Stimulated activated CD4-positive, alpha-beta T cell treated with anti-CD3 and anti-CD28 coated beads, Interleukin-2, amount 100 ng/mL, for 48 hours (primary cell): ENCODE measurements at places on chromosomes 6 and 20.

DNA sequence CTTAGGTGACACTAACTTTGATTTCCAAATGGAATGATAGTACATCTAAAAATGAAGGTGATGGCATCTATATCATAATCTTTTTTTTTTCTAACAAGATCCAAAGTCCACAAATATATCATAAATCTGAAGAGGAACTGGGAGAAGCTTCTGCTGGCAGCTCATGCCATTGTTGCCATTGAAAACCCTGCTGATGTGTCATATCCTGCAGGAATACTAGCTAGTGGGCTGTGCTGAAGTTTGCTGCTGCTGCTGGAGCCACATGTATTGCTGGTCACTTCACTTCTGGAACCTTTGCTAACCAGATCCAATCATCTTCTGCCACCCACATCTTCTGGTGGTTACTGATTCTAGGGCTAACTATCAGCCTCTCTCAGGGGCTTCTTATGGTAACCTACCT is 27.4 kb upstream of the KHDC1 start:
- DNase-seq: no peak

- DNase-seq: no peak
Measured at GRCh38 chr6:33488339-33488738, 34.0 kb downstream of the ZBTB9 start.

DNA sequence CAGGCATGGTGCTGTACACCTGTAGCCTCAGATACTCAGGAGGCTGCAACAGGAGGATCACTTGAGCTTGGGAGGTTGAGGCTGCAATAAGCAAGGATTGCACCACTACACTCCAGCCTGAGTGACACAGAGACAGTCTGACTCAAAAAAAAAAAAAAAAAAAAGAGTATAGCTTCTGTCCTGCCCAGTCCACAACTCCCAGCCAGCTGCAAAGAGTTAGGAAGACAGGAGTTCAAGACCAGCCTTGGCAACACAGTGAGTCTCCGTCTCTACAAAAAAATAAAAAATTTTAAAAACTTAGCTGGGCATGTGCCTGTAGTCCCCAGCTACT is 28.3 kb upstream of the TLDC2 start:
- DNase-seq: no peak

GRCh38 chr6:139175389-139175948 is 40.6 kb downstream of the HECA start:
- DNase-seq: no peak

DNA sequence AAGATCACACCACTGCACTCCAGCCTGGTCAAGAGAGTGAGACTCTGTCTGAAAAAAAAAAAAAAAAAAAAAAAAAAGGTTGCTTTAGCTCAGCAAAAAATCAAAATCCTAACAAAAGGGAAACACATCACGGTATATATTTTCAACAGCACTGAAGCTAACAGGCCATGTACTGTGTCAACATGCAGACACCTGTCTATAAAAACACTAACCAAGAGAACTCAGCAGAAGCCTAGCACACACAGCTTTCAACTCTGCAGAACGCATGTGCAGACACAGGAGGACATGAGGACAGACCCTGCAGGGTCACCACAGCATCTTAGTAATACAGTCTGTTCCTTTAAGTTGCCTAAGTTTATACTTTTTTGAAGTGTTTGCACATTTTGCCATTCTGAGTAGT is 13.5 kb downstream of the NINL start:
- DNase-seq: no peak

DNA sequence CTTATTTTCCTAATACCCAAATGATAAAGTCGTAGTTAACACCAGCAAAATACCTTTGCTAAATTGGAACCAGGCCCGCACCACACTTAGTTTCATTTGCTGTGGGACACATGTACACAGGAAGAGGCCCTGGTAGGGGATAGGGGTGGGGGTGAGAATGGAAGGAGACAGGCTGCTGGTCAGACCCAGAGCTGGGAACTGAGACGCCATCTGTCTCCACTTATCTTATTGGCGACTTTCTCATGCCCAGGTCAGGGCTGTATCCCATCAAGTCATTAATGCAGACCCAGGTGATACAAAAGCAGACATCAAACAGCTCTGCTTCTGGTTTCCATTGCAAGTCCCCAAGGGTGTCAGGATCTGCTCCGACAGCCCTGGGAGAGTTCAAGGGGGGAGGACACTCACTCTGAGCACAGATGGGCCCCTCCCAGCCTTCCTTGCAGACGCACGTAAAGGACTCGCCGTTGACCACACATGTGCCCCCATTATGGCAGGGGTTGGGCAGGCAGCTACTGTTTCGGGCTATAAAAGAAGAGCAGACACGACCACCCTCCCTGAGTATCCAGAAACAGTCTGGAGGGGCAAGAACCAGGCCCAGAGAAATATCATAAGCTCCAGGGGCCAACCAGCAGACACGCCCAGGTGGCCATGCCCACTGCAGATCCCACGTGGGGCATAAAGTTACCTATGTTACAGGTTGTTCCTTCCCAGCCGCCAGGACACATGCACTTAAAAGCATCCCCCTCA is 29.2 kb downstream of the JAG1 start:
- no peak for DNase-seq

DNA sequence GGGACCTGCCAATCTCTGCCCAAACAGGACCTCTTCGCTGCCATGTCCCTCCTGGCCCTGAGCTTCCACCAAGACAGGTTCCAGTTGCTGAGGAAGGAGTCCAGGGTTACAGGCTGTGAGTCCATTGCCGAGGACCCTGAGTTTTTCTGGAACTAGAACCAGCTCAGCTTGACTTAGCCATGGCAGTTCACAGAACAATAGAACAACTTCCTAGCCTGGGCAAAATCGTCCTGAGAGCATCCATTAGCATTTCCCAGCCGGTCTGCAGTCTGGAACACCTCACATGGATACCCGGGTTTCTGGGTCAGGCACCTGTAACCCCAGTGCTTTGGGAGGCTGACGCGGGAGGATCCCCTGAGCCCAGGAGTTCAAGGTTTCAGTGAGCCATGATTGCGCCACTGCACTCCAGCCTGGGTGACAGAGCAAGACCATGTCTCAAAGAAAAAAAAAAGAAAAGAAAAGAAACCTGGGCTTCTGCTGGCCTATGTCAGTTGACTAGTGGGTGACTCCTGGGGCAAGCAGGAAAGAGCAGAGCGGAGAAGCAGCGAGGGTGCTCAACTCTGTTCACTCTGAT is 90.3 kb downstream of the TCP11 start:
- no peak for DNase-seq

DNA sequence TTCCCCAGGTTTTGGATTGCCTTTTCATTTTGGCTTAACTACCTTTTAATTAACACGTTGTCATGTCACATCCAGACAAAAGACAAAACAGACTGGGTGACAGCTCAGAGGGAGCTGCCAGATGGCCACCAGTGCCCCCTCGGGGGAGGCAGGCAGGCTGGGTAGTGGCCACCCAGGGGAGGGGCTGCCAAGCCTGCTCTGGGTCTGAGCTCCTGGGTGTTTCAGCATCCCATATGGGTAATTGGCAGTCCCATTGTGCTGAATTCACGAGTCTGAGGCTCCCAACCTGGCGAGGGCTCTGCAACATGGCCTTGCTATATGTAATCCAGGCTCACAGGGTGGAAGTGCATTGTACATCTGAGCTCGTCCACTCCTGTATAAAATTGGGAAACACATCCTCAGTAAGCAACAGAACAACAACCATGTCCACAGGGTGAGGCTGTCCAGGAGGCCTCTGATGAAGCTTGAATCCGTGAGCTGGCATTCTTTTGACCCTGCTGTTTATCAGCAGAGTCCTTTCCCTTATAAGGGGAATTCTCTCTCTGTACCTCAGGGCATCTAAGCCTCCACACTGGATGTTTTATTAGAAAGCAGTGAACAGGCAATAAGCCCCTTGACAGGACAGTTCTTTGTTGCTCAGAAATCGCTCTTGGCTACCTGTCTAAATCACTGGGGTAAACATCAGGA is 111.7 kb upstream of the SLC22A23 start:
- no peak for DNase-seq

DNA sequence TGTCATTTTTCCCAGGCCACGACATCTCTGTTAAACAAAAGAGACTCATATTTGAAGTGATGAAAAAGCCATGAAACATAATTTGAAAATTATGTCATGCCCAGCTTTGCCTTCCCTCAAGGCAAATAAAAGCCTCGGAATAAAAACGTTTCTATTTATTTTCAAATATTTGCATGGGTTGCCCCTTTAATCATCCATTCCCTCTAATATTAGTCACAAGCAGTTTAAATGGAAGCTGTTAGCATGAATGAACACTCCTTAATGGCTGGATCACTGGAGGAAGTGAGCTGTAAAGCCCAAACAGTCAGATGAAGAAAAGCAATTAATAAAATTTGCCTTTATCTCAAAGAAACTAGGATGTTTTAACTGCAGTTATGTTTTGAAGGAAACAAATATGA is 69.3 kb upstream of the STMND1 start:
- DNase-seq: no peak

DNA sequence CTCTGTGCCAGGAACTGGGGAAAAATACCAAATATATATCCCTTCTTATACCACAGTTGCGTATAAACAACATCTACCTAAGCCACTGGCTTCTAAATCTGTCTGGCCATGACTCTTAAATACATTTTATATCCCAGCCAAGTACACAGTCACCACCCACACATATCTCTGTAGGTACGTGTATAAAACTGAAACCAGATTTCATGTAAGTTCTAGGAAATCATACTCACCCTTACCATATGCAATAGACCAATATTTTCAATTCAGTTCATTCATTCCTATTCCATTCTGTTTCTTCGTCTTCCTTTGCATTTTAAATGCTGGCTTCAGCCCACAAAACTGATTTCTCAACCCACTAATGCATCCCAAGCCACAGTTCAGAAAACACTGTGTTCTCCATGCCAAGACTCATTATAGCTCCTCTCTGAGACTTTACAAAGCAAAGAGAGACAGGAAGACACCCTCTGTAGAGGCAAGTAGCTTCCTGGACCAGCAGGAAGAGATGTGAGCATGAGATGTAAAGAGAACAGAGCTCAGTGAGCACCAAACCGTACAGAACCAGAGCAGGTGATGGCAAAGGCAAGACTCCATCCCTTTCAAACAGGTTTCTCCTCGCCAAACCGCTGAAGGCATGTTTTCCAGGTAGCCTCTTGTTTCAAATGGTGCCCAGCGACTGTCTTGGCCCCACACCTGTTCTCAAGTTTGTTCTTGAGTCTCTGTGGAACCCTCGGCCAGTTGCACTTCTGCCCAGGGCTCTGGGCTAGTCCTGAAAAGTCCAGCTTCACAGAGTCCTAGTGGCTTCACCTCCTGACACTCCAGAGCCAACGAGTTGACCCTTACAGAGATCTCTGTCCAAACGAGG is 18.7 kb downstream of the FAM50B start:
- no peak for DNase-seq

DNA sequence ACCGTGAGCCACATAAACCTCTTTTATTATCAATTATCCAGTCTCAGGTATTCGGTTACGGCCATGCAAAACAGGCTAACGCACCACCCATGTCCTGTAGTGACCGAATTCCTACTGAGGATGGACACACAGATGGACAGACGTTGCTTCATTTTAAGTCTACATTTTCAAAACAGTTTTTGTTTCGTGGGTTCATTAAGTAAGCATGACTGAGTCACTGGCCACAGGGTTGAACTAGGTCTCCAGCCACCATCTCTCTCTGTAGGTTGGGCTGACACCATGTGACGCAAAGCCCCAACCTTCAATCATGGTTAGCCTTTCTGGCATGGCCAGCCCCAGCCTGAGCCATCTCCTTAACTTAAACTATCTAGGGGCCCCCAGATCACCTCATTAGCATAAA is 110.0 kb upstream of the SLC22A23 start:
- DNase-seq: no peak

DNA sequence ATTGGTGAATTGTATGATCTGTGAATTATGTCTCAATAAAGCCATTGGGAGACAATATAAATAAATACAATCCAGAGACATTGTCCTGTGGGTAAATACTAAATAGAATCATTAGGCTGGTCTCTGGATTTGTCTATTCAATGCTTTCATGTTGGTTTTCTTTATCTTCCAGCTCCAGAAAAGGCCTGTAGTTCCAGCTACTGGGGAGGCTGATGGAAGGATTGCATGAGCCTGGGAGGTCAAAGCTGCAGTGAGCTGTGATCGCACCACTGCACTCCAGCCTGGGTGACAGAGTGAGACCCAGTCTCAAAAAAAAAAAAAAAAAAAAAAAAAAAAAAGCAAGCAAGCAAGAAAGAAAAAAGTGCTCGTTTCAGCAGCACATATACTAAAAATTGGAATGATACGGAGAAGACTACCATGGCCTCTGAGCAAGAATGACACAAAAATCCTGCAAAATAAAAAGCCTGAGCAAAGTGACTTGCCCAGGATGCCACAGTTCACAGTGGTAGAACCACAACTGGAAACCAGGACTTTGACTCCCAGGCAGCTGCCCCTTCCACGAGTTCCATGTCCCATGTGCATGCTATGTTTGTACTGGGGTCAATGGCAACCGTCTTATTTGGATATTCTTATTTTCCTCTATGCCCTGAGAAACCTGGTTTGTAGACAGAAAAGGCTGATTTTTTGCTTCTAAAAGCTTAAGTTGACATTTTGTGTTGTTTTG is 33.6 kb upstream of the GMPR start:
- DNase-seq: no peak

- no peak for DNase-seq
Measured at GRCh38 chr6:46867411-46867810, 54.3 kb downstream of the ADGRF5 start.

- no peak for DNase-seq
Measured at GRCh38 chr6:21504790-21505189, 88.8 kb upstream of the SOX4 start.

DNA sequence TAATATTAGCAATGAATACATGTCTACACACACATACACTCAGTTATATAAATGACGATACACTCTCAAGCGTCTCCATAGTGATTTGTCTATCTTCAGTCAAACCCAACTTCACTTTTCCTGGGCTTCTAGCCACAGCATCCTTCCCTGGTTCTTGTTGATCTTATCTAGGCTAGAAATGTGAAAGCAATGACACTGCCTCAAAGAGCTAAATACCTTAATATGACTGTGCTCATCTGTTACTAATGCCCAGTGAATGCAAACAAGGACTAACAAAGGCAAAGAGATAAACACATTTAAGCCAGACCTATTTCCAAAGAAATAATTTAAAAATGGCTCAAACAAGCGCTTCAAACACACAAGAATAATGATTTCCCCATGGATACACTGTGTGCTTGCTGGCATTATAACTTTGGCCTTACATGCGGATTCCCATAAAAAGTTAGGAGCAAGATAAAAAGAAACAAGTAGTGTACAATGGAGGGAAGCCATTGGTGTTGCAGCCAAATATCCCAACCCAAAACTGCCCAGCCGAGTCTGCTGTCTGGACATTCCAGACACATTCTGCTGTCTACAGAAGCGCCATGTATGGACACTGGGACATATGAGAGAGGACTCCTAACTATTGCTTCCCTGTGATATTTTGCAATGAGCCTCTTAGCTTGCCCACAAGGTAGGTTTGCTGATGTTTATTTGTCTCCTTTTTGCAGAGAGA is 19.5 kb upstream of the DAAM2 start:
- DNase-seq: no peak

- DNase-seq: no peak
Measured at GRCh38 chr6:140554421-140554820, 1180.0 kb upstream of the CITED2 start.

- no peak for DNase-seq
Measured at GRCh38 chr20:23634985-23635767, 2.6 kb downstream of the CST3 start.
